ENCODE measurements at places on chromosomes 7 and 10.

- DNase-seq: no peak
These were observed 518.0 kb upstream of the KLF6 start for GRCh38 chr10:4303045-4303444.

DNA sequence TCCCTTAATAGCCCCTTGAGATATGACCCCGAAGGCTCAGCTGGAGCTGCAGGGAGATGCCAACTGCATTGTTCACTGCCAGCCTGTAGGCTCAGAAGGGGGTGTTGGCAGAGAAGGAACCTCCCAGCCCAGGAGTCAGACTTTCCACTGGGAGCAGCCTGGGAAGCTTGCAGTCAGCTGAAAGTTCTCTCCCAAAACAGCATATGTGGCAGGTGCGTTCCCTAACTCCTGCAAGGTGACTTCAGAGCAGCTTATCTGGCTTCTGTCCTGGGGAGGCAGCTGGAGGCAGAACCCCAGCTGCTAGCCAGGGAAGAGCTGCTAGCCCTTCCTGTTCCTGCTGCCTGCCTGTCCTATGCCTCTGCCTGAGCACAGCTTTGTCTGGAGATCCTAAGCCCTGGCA is 8.1 kb downstream of the SFTPA2 start:
- DNase-seq: no peak

- no peak for DNase-seq
These were observed 74.9 kb downstream of the HDAC9 start for GRCh38 chr7:18570441-18570840.

- no peak for DNase-seq
These were observed 558.2 kb upstream of the PFKP start for GRCh38 chr10:2509081-2509531.

DNA sequence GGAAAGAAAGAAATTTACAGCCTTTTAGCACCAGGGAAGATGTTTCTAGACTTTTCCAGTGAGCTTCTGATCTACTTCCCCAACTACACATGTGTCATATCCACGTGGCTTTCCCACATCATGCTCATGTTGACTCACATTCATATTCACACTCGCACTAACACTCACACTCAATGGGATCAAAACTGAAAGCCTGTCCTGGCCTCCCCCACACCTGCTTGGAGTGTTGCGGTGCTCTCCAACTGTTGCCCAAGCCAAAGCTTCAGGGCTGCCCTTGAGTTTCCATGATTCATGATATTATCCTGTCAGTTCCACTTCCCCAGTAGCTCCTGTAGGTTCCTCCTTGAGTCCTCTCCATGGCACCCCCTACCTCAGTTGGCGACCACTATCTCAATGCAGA is 444.4 kb downstream of the GATA3 start:
- no peak for DNase-seq

GRCh38 chr7:90657481-90657880 is 61.4 kb downstream of the CDK14 start:
- DNase-seq: no peak

- no peak for DNase-seq
These were observed 484.4 kb downstream of the SORCS1 start for GRCh38 chr10:106680061-106680460.

GRCh38 chr7:132309102-132309805 is 267.0 kb downstream of the PLXNA4 start:
- no peak for DNase-seq

DNA sequence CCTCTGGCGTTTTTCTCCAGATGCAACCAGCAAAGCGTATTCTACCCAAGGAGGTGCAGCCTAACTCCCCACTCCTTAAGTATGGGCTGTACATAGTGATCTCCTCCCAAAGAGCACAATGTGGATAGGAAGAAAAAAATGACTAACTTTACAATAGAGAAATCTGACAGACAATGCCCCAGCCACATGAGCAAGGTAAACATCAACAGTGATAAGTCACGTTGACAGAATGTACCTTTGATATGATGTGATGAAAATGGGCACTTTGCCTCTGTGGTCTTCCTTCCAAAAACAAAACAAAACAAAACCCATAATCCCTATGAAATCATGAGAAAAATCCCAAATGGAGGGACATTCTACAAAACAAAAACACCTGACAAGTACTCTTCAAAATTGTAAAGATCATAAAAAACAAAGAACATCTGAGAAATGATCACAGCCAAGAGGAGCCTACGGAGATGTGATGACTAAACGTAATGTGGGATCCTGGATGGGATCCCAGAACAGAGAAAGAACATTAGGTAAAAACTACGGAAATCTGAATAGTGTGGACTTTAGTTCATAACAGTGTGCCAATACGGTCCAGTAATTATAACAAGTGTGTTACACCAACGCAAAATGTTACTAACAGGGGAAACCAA is 50.6 kb downstream of the ABLIM1 start:
- no peak for DNase-seq

- no peak for DNase-seq
These were observed 1.5 kb upstream of the FXYD4 start for GRCh38 chr10:43369921-43370320.

- DNase-seq: no peak
These were observed 61.0 kb upstream of the RNF32 start for GRCh38 chr7:156579566-156579965.

DNA sequence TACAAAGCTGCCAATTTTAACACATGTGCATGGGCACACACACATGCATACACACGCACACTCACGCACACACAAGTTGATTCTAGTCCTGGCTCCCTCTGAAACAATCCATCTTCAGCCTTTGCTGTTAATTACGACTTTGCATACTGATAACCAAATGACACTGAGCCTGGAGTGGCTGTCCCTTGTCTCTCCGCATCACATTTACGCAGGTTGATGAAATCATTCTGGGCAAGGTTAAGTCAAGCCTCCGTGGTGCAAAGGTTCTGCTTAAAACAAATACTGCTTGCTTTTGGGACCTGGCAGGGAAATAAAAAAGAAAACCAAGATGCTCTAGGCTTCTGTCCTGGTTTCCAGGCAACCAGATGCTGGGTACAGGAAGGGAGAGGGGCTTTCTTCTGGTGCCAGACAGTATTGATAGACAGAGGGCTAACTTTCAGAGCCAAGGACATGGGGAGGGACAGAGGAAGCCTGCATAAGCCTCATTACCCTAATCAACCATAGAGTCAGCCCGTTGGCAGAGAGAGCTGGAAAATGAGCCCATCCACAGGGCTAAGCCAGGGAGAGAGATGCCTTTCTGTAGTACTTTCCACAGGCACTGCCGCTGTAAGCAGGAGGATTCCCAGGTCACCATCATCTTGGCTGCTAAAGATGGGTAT is 233.0 kb downstream of the WDR11 start:
- DNase-seq: no peak

- DNase-seq: no peak
These were observed 111.1 kb upstream of the AFAP1L2 start for GRCh38 chr10:114515298-114515914.

DNA sequence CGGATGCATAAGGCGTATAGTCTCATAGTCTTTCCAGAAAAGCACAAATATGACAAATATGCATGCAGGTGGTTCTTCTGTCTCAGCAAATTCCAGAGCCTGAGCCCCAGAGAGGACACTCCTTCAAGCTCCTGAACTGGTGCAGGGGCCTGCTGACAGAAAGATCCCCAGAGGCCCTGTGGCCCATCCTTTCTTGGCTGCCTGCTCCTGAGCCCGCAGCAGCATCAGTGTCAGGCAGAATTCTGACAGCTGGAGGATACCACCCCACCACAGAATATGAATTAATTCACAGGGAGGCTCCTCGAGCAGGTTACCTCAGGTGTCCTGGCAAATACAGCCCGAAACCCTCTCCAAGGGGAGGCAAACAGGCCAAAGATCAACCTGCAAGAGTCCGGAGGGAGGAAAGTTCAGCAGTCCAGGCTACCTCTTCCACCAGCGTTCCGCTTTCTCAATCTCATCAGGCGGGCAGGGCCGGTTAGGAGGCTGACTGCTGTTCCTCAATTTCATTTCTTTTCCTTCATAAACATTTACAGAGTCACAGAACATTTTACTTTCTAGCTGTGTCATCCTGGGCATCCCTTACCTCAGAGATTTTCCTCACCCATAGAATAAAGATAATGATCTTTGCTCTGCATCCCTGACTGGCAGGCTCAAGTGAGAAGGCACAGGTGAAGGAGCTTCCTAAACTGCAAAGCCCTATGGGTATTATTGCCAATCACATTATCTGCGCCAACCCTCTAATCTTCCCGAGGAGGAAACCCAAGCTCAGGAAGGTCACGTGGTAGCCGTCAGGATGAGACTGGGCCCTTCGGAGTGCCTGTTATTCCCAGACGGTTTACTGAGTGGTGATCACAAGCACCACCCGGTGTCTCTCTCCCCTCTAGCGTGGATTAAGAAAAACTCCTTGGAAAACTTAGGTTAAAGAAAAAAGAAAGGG is 1.4 kb downstream of the DNAJB12 start:
- no peak for DNase-seq

DNA sequence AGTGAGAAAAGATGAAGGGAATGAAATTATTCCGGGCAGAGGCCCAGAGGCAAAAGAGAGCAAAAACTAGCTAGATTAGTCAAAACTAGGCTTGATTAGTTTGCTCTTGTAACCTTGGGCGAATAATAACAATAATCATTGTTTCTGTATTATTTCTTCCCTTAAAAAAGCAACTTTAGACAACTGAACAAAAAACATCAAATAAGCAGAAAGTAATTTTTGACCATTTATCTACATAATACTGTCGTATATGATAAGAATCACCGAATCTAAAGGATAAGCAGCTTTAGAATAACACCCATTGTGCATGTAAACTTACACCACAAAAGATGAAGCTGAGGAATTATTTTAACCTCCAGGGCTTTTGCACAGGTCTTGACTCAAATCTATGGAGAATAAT is 125.1 kb downstream of the TPK1 start:
- no peak for DNase-seq

DNA sequence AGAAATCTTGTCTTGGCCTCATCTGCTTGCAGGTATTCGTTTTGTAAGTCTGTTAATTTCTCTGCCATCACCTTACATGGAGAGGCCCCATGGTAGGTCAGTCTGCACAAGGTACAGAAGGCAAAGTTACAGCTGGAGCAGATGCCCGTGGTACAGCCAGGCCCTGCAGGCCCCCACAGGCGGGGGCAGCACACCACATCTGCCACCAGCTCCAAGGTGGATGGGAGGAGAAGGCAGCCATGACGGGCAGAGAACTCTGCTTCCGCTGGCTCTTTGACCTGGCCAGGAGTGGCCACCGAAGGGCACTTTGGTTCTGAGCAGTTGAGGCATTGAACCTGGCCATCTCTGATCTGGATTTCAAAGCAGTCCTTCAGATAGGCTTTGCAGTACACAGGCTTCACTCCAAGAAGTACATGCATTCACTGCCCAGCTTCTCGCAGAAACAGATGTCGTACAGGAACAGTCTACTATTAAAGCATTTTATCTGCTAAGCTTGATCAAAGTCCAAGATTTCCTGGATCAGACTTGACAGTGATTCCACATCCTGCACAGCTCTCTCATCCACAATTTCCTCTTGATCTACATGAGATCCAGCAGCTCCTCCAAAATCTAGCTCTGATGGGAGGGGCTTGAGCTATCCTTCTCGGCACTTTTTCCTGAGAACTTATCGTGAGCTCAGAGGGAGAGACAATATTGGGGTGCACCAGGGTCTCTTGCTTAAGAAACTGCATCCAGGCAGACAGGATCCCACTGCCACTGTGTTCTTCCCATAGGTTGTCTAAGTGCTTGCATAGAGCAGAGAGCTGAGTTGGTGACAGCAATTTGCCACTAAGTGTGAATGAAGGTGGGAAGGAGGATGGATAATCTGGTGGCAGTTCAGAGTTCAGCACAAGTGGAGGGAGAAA is 120.7 kb downstream of the TRRAP start:
- DNase-seq: no peak

DNA sequence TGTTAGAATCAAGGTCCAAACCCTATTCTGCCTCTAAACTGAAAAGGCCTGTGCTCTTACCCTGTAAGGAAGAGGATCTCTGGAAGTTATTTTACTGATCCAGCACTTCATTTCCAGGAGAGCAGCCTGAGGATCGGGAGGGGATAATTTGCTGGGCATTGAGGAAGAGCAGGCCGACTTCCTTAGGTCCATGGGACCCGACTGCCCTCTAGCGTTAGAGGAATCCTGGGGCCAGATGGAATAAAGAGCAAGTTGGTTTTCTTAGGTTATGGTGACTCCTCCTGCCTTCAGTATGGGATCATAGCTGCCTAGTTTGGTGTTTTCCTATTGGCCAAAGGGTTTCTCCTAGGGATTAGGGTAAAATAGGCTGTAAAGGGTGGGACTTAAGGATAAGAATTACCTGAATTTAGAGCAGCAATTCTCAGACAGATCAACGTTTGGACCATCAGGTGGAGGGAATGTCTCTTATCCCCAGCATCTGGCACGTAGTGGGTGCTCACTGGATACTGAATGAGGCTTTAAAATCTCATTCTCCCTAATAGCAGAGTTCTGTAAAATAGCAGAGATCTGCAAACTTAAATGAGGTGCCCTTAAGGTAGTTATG is 40.0 kb upstream of the SORBS1 start:
- peak; percentile 88 for DNase-seq

DNA sequence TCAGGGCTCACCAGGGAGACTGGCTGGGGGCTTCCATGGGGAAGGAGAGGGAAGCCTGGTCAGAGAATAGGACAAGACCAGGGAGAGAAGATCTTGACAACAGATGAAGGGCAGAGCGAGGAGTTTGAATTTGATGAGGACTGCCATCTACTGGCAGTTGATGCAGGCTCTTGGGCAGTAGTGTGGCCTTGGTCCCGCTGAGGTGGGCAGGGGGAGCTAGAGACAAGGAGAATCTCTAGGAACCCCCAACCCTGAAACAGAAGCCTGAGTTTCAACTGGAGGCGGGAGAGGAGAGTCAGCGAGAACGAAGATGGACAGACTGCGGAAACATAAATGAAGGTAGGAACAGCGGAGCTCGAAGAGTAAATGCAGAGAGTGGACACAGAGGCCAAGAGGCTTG is 81.0 kb downstream of the PPP1R3C start:
- peak; percentile 71 for DNase-seq

DNA sequence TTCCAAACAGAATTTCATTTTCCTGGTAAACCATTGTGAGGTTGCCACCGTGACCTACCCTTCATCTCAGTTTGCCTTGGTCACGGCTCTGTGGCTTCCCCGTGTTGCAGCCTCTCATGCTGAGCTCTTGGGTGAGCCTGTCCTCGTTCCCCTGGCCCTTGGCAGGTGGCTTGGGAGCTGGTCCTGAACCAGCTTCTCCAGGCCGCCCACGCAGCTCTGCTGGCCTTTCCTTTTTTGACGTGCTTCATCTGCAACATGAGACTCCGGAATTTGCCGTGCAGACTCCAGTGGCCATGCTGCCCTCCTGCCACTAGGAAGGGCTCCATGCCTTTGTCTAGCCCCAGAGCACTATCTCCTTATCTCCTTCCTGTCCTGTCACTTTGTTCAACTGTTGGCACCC is 93.0 kb upstream of the NPS start:
- no peak for DNase-seq
